Vein endothelial cell (primary cell): ENCODE measurements at places on chromosomes 3 and 15. TPM values are rescaled to one million over a fixed set of nuclear protein-coding genes. Genes with fewer than 3 reads are reported as not detected.

The COL7A1 gene
- under 0.01 and 0.19 TPM in 2 replicates for total RNA-seq

The FAM107A gene
- total RNA-seq, result 7.5 and 16.0 TPM in 2 replicates

The TMOD3 gene
- total RNA-seq, result 79.0 and 80.4 TPM in 2 replicates

The FHIT gene
- 1.4 and 2.9 TPM in 2 replicates for total RNA-seq

The GLCE gene
- total RNA-seq, result 163 and 174 TPM in 2 replicates

The SAMMSON gene
- not detected in 2 replicates for total RNA-seq

The ARHGAP31 gene
- total RNA-seq, result 63.7 and 74.6 TPM in 2 replicates

The SGO1 gene
- total RNA-seq, result 4.6 and 7.1 TPM in 2 replicates

The CCDC191 gene
- total RNA-seq, result 2.6 and 2.8 TPM in 2 replicates

The TF gene
- under 0.01 and 0.19 TPM in 2 replicates for total RNA-seq

The ZNF717 gene
- total RNA-seq, result 9.1 and 9.6 TPM in 2 replicates

The ETV5 gene
- total RNA-seq, result 46.7 and 55.9 TPM in 2 replicates

The GOLGA6L10 gene
- total RNA-seq, result 0.29 and 0.65 TPM in 2 replicates

The KCTD6 gene
- 6.9 and 7.2 TPM in 2 replicates for total RNA-seq

The RTP1 gene
- total RNA-seq, result not detected in 2 replicates

The RETNLB gene
- not detected in 2 replicates for total RNA-seq

The NME9 gene
- total RNA-seq, result 0.65 TPM in 1 of 2 replicates, not detected in the other

The ZNF280D gene
- 36.6 and 52.0 TPM in 2 replicates for total RNA-seq

The OR5K2 gene
- total RNA-seq, result not detected in 2 replicates

The A4GNT gene
- not detected in 2 replicates for total RNA-seq

The GOLGA6L22 gene
- total RNA-seq, result not detected in 2 replicates

The RPL39L gene
- total RNA-seq, result 12.7 and 13.9 TPM in 2 replicates

The FBXW12 gene
- total RNA-seq, result not detected in 2 replicates

The ECE2 gene
- not detected in 2 replicates for total RNA-seq

The DNAH1 gene
- total RNA-seq, result 6.8 and 8.5 TPM in 2 replicates

The OXTR gene
- total RNA-seq, result 0.29 and 0.65 TPM in 2 replicates

The OR5K3 gene
- total RNA-seq, result not detected in 2 replicates

The HCLS1 gene
- 31.7 and 34.3 TPM in 2 replicates for total RNA-seq

The GOLGA8S gene
- not detected in 2 replicates for total RNA-seq

The CCR8 gene
- not detected in 2 replicates for total RNA-seq

The ZMYND10 gene
- 0.19 TPM in 1 of 2 replicates, not detected in the other for total RNA-seq

The CP gene
- total RNA-seq, result under 0.01 TPM in 1 of 2 replicates, not detected in the other

The CCDC39 gene
- 0.10 TPM in 1 of 2 replicates, not detected in the other for total RNA-seq
